ENCODE measurements at places on chromosomes 1 and 21.

DNA sequence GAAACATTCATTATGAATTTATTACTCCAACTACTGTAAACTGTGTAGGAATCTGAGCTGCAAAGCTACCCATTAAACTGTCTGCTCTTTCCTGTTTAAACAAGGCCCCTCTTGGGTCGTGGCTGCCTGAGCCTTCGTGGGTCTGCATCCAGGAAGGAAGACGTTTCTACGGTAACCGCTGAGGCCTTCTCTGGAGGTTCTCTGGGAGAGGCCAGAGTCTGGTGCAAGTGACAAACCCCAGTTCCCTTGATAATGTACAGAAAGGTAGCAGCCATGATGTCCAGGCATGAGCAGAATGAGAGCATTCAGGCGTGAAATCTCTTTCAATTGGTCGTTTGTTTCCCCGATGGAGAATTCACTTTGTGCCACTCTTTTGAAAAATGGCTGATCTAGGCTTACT lies 350.2 kb downstream of the PLPP3 start:
- no peak for DNase-seq

DNA sequence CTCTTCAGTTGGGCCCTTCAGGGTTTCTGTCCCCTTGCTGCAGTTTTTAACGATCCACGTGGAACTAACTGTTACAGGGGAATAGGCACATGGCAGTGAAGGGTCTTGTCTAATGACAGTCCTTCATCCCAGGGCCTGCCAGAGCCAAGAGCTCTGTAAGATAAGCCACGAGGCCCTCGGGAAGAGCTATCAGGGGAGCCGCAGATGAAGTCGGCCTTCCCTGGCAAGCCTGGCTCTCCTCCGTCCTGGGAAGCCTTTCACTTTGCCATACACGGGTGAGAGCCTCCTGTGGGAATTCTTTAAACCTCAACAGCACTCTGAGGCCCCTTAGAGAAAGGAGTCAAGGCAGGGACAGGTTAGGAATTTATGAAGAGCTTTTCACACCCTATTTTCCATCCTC lies 29.0 kb downstream of the ACP6 start:
- no peak for DNase-seq

- DNase-seq: no peak
These were observed 5.8 kb upstream of the PHC2 start for GRCh38 chr1:33436557-33437285.

- DNase-seq: no peak
These were observed 2.4 kb upstream of the KISS1 start for GRCh38 chr1:204198348-204199340.

DNA sequence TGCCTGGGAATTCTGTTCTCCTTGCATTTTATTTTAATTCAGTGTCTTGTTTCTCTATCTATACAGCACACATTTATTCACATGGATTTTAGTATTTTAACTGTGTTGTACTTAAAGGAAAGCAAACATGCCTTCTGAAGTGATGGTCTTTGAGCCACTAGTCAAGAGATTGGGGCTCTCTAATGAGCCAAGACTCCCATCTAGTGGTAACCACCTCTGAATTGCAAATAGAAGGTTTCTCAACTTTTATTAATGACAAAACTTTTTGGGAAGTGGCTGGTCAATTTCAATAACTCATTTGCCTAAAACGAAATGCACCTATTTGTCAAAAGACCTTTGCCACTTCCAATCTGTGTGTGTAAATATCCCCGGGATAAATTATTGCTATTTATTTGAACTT lies 199.6 kb downstream of the LTN1 start:
- DNase-seq: no peak

- no peak for DNase-seq
These were observed 46.9 kb upstream of the GOLT1A start for GRCh38 chr1:204260601-204261197.

DNA sequence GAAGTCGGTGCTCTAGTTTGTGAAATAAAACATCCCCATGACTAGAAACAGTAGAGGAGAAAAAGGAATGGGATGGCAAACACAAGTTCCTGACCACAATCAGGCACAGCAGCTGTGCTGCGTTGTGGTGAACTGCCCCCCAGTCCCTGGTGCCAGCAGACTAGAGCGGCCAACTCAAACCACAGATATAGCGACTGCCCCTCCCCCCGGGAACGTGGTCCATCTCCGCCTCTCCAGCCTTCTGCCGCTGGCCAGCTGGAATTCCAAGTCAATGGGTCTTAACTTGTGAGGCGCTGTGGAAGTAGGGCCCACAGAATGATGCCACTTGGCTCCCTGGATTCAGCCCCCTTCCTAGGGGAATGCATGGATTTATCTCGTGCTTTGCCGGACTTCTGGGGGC lies 41.6 kb upstream of the ZNF678 start:
- no peak for DNase-seq
